ENCODE measurements at places on chromosomes 1 and 21. TPM values are rescaled to one million over a fixed set of nuclear protein-coding genes. Genes with fewer than 3 reads are reported as not detected.

Gene TMPRSS2
- not detected for total RNA-seq

Gene PRDM16
- under 0.01 TPM for total RNA-seq

Gene KCNJ9
- total RNA-seq: not detected

Gene AMY1C
- total RNA-seq: not detected

Gene PDZK1IP1
- 0.16 TPM for total RNA-seq

Gene AIRE
- not detected for total RNA-seq

Gene ENO1
- 1,298 TPM for total RNA-seq

Gene TMEM52
- 0.13 TPM for total RNA-seq
